ENCODE measurements at places on chromosomes 4 and X.
A peak's percentile ranks its signal among the peaks of the same experiment; 100 is the strongest.

- peak; percentile 73 for DNase-seq
Observed at GRCh38 chr4:73721909-73722308, 18.5 kb upstream of the CXCL8 start.

DNA sequence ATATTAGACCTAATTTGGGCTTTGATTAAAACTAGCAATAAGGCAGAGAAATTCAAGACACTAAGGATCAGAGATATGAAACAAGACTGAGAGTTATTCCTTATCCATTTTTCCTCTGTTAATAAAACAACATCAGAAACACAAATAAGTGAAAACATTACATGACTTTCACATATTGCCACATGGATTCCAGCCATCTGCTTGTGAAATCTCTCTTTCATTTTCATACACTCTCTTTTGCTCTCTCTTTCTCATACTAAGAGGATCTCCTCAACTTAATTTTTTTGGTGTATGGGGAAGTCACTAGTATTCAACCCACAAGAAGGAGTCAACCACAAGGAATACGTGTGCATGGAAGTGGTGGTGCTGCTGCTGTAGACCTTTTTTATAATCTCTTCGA is 183.0 kb downstream of the LDB2 start:
- no peak for DNase-seq

DNA sequence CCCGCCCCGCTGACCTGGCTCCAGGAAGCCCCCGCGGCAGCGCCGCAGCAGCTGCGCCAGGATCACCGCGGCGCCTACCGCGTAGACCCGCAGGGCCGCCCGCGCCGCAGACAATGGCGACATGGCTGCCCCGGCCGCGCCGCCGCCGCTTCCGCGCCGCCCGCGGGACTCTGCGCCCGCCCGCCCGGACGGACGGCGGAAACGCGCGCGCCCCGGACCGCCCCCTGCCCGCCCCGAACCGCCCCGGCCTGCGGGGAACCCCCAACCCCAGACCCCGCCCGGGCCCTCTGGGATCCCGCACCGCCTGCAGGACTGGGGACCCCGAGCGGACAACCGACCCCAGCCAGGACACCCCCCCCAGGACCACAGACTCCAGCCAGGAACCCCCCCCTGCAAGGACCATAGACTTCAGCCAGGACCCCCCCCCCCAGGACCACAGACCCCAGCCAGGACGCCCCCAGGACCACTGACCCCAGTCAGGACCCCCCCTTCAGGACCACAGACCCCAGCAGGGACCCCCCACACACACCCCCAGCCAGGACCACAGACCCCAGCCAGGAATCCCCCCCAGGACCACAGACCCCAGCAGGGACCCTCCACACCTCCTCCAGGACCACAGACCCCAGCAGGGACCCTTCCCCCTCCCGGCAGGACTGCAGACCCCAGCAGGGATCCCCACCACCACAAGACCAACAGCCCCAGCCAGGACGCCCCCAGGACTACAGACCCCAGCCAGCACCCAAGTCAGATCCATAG is at the start of the genes DHRSX and ZBED1:
Gene DHRSX (minus strand): TSS at position 174 of the 756 bp plus-strand sequence. CDS start 51 bp downstream, at position 123.
Gene ZBED1 (minus strand): TSS at position 174 of the 756 bp plus-strand sequence. CDS start 10,257 bp downstream, outside the sequence.
- DNase-seq: no peak

- DNase-seq: no peak
Observed at GRCh38 chr4:9916346-9916745, 105.0 kb downstream of the SLC2A9 start.

- no peak for DNase-seq
Observed at GRCh38 chr4:171979461-171979860, 166.3 kb downstream of the GALNTL6 start.

GRCh38 chrX:134186362-134187121 is 50.4 kb upstream of the CCDC160 start:
- DNase-seq: no peak

- DNase-seq: no peak
Observed at GRCh38 chr4:97330917-97331316, 812.4 kb downstream of the STPG2 start.

GRCh38 chr4:118683513-118683912 is 1.7 kb upstream of the METTL14 start:
- no peak for DNase-seq

DNA sequence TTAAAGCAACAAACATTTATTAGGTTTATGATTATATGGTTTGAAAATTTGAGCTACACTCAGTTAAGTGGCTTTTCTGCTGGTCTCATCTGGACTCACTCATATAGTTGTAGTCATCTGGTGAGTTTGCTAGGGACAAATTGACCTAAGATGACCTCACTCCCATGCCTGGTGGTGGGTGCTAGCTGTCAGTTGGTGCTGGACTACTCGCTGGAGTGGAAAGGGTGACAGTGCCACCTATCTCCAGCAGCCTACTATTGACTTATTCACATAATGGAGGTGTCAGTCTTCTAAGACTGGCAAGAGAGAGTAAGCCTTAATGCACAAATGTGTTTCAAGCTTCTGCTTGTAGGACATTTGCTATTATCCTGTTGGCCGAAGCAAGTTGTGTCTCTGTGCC is 88.2 kb downstream of the TASL start:
- no peak for DNase-seq

GRCh38 chrX:7943600-7944245 is 16.5 kb upstream of the PNPLA4 start:
- DNase-seq: no peak
